Sigmoid colon (tissue), 7 donors: ENCODE measurements at places on chromosomes 1 and 21. TPM values are rescaled to one million over a fixed set of nuclear protein-coding genes. Genes with fewer than 3 reads are reported as not detected.

DNA sequence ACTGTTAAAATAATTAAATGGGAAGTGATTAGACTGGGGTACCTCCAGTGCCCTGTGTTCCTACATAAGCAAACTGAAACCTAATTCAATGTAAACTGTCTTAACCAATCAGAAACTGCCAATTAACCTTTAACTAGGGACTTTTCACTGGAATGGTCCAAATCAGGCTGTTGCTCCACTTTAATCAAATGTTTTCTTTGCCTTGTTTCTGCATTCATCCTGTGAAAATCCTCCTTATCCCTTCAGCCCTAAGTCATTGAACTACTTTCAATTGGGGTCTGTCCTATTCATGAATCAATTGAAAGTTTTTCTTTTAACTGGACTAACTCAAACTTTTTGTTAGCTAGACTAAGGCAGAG lies 5.1 kb upstream of the FUBP1 start:
- peaks cover 27% of the 10 kb centered on the region for H3K4me1 ChIP-seq
- H3K27me3 ChIP-seq = no peaks in the 10 kb centered on the region
- no peak overlapping the region for H3K4me3 ChIP-seq
- no peak for DNase-seq

GRCh38 chr1:12478612-12478985 lies 139.4 kb downstream of the DHRS3 start:
- H3K36me3 ChIP-seq = no peaks in the 10 kb centered on the region
- no peaks in the 10 kb centered on the region for H3K4me1 ChIP-seq
- no peak for DNase-seq
- peak overlapping the region; percentile 87 for H3K27ac ChIP-seq
- H3K4me3 ChIP-seq = no peak overlapping the region

- DNase-seq = no peak
- no peaks in the 10 kb centered on the region for H3K36me3 ChIP-seq
- no peaks in the 10 kb centered on the region for H3K4me1 ChIP-seq
Observed at GRCh38 chr21:27645285-27645684, 678.4 kb upstream of the ADAMTS5 start.

The VANGL2 gene
- 3.2 TPM for total RNA-seq

DNA sequence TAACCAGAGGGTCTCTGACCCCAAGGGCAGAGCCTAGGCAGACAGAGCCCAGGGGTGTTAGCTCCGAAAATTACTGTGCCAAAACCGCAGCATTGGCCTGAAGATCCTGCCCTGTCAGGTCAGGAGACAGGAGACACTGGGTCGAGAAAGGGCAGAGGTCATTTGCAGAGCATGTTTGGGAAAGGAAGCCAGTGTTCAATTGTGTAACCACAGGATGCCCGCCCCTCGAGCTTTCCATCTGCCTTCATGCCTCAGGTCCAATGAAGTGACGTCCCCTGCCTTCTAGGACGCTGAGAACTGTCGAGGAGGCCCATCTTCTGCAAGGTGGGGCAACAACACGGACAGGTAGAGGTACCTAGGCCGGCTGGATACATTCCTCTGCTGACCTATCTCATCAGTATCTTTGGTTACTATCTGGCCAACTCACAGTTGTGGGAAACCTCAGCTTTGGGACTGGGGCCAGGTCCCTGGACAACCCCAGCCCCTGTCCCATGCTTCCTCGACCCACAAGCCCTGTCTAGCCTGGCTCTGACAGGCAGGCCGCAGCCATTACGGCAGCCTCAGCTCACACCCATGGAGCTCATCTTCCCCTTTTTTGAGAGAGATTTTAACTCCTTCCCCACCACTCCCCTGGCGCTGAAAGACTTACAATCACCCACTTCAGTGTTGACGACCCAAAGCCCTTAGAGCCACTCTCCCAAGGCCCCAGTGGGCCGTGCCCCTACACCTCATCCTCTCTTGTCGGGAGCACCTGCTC lies 1.3 kb downstream of the ARL8A start:
- no peaks in the 10 kb centered on the region for H3K27me3 ChIP-seq
- H3K36me3 ChIP-seq = no peaks in the 10 kb centered on the region
- no peaks in the 10 kb centered on the region for H3K4me1 ChIP-seq
- peak; percentile 77 for DNase-seq
- H3K4me3 ChIP-seq = peak overlapping the region; percentile 95
